ENCODE measurements at places on chromosomes 11 and 22. TPM values are rescaled to one million over a fixed set of nuclear protein-coding genes. Genes with fewer than 3 reads are reported as not detected.

DNA sequence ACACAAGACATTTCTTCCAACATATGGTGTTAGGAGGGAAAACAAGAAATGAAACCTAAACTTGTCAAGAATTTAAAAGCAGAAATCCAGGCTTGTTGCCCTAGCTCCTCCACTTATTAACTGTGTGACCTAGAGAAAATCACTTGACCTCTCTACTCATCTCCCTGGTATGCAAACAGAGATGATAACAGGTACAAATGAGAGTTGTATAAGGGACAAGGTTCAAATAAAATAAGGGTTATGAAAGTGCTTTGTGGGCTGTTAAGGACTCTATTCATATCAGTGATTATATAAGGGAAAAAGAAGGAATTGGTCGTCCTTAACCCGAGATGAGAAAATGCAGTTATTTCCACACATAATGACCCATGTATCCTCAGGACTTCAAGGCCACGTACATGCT is 372.7 kb upstream of the TENM4 start:
- no peak for DNase-seq

GRCh38 chr11:116339306-116340098 is 433.3 kb downstream of the BUD13 start:
- no peak for DNase-seq

GRCh38 chr11:118530180-118530682 is 761 bp upstream of the TMEM25 start:
- peak; percentile 19 for DNase-seq

- DNase-seq = peak; percentile 25
Observed at GRCh38 chr11:119782739-119783072, 53.7 kb upstream of the NECTIN1 start.

DNA sequence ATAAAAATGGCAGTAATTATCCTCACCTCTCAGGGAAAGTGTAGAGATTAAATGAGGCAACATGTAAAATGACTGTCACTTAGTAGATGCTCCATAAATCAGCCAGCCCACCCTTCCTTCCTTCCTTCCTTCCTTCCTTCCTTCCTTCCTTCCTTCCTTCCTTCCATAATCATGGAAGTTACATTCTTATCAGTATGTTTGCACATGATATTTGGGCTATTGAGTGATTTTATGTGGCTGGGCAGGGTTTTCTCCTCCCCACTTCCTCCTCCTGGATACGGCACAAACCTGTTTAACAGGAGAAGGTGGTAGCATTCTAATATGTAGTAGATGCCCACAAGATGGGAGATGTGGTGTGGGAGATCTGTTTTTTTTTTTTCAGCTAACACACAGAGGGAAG is 11.9 kb downstream of the LYVE1 start:
- no peak for DNase-seq

- DNase-seq = peak; percentile 28
Observed at GRCh38 chr11:30488304-30488998, 97.7 kb downstream of the MPPED2 start.

DNA sequence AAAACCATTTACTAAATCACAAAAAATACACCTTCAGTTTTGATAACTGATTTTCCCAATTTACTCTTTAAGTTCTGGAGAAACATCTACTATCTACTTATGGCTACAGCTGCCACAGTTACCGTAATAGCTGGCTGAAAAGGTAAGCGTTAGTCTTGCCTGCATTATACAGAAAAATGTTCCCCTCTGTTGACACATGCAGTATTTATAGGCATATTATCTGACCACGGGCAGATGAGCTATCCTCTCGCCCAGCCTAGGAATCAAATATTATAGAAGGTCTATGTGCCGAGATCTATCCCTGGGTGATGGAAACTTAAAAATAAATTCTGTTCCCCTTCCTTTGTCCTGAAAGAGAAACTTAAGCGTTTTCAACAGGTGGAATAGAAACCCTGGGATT is 283.8 kb downstream of the CADM1 start:
- DNase-seq = no peak

Gene CEP164
- total RNA-seq = 36.4 TPM

DNA sequence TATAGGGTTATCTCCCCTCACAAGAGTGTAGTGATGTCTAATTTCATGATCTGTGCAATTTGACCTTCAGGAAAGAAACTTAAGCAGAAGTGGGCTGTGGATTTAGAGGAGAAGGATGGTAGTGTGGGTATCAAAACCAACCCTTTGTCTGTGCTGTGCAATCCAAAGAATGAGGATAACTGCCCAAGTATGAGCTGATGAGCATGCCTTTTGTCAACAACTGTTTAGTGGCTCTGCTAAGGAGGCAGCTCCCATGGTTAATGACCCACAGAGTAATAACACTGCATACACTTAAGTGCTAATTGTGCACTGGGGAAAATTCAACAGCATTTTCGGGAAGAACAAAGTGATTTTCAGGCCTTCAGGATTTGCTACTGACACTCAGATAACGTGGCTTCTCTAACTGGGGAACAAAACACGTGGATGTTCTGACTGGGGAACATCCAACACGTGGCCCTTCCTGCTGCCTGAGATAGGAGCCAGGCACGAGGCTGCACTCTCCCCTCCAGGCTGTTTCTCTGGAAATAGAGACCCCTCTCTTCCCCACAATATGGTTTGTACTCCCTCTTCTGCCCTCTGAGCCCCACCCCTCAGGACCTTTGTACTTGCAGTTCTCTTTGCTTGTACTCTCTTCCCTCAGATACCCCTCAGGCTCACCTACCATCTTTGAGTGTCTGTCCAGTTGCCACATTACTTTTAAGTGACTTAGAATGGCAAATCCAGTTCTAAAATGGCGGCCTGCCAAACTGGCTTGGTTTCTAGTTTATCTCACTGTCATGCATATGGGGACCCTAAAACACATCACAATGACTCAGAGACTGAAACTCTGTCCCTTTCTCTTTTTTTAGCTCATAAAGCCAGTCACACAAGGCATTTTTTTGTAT is 234.9 kb upstream of the POU2AF2 start:
- DNase-seq = no peak

DNA sequence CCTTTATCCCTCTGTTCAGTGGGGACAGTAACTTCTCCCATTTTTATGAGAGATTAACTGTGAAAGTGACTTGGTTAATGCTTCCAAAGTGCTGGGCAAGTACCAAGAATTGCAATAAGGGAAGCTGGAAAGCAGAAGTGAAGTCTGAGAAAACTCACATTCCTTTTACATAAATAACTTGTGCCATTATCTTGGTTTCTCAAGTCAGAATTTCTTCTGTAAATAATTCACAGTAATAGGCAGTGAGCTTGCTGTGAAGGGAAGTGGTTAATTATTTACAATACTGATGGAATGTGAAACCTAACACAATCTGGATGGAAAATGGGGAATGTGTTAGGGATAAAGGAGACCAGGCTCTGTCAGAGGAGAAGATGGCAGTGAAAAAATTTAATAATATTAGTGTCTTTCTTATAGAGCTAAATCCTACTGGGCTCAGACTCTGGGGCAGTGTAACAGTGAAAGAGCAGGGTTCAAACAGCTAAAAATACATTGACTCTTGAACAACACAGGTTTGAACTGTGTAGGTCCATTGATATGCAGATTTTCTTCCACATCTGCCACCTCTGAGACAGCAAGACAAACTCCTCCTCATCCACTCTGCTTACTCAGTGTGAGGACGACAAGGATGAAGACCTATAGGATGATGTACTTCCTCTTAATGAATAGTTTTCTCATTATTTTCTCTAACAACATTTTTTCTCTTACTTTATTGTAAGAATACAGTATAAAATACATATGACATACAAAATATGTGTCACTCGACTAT is 251.5 kb upstream of the ISX start:
- no peak for DNase-seq

GRCh38 chr11:99773646-99774045 is 752.9 kb downstream of the CNTN5 start:
- no peak for DNase-seq
